ENCODE measurements at places on chromosomes 6 and 20. TPM values are rescaled to one million over a fixed set of nuclear protein-coding genes. Genes with fewer than 3 reads are reported as not detected.
A peak's percentile ranks its signal among the peaks of the same experiment; 100 is the strongest.

The MTFR2 gene
- not detected for total RNA-seq

GRCh38 chr6:65979120-65979519 lies 272.1 kb upstream of the EYS start:
- DNase-seq: no peak
- H3K4me3 ChIP-seq: no peak overlapping the region
- H3K4me1 ChIP-seq: no peaks in the 10 kb centered on the region
- no peaks in the 10 kb centered on the region for H3K36me3 ChIP-seq
- no peaks in the 10 kb centered on the region for H3K27me3 ChIP-seq
- H3K27ac ChIP-seq: no peak overlapping the region

The PTGIS gene
- 64.7 TPM for total RNA-seq

DNA sequence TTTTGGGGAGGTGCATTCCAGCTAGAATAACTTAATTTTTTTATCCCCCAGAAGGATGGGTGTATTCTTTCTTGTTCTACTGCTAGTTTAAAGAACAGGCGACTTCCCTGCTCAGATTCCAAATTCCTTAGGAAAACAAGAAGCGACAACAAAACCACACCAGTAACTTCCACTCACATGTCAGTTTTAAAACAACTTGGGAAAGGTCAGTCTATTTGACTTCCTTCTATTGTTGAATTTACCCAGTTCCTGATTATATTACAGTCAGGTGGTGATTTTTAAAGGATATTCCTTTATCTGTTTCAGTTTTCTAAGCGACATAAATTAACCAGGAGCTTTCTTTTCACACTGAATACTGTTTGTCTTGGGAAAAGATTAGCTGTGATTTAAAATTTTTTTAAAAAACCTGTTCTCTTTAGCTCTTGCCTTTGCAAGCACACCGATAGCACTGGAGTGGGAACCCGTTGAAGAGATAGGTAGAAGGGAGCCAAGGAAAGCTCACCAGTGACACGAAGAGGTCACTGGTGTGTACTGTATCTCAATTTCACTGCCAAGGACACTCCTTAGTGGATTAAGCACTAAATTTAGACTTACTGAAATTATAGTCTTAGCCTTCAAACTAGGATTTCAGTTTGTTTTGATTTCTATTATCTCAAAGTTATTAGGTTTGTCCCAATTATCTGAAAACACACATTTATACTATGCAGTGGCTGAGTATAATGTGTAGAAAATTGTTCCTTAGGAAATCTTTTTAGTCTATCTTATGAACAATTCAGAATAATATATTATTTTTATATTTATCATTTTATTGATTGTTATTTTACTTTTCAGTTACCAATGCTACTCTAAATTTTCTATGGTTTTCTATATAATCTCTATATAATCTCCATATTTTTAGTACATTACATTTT lies 22.3 kb downstream of the MARCKS start:
- no peaks in the 10 kb centered on the region for H3K27me3 ChIP-seq
- peak; percentile 55 for DNase-seq
- H3K4me1 ChIP-seq: no peaks in the 10 kb centered on the region
- H3K36me3 ChIP-seq: no peaks in the 10 kb centered on the region
- H3K27ac ChIP-seq: peak overlapping the region; percentile 22

The MRAP2 gene
- 2.1 TPM for total RNA-seq

Data from uterus (tissue), 4 donors.